ENCODE measurements at places on chromosomes 3 and 15. TPM values are rescaled to one million over a fixed set of nuclear protein-coding genes. Genes with fewer than 3 reads are reported as not detected.

The TMEM207 gene
- polyA plus RNA-seq = not detected

The FAM174B gene
- 2.7 TPM for polyA plus RNA-seq

The KNG1 gene
- not detected for polyA plus RNA-seq

The HIGD2B gene
- not detected for polyA plus RNA-seq

The KY gene
- not detected for polyA plus RNA-seq

DNA sequence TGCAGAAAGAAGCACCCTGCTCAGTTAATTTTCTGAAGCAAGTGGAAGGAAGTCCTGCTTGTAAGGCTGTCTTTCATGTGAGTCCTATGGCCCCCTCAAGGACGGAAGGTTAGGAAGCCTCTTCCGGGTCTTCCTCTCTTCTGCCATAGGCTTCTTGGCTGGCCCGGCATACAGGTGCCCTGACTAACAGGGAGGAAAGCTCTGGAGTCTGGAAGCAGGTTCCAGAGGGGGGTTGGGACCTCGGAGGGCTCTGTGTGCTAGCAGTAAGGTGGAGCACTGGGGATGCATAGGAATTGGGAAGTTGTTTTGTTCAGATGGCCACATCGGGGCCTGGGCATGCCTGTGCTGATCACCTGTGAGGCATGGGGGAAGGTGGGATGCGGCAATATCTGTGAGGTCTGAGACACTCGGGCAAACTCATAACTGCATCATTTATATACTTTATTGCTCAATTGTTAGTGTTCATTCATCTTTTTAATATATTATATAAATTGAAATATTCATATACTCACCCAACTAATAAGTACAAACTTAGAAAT lies 49.6 kb downstream of the TRAK1 start:
- DNase-seq = no peak
- no peaks in the 10 kb centered on the region for H3K27me3 ChIP-seq

GRCh38 chr15:82105451-82106215 lies 59.8 kb upstream of the MEX3B start:
- peaks cover 19% of the 10 kb centered on the region for H3K27me3 ChIP-seq
- H3K4me3 ChIP-seq = no peak overlapping the region
- peaks cover 15% of the 10 kb centered on the region for H3K4me1 ChIP-seq
- no peak overlapping the region for H3K27ac ChIP-seq

GRCh38 chr15:48031466-48031865 lies 89.3 kb upstream of the SLC24A5 start:
- no peak overlapping the region for H3K27ac ChIP-seq
- H3K4me3 ChIP-seq = no peak overlapping the region
- no peaks in the 10 kb centered on the region for H3K27me3 ChIP-seq
- DNase-seq = no peak

GRCh38 chr3:196654735-196655090 lies 15.2 kb downstream of the NRROS start:
- H3K27ac ChIP-seq = no peak overlapping the region
- no peak overlapping the region for H3K4me3 ChIP-seq
- peaks cover 10% of the 10 kb centered on the region for H3K4me1 ChIP-seq
- peaks cover 42% of the 10 kb centered on the region for H3K36me3 ChIP-seq
- DNase-seq = no peak
- H3K27me3 ChIP-seq = no peaks in the 10 kb centered on the region
